ENCODE measurements at places on chromosomes 7 and 10.

DNA sequence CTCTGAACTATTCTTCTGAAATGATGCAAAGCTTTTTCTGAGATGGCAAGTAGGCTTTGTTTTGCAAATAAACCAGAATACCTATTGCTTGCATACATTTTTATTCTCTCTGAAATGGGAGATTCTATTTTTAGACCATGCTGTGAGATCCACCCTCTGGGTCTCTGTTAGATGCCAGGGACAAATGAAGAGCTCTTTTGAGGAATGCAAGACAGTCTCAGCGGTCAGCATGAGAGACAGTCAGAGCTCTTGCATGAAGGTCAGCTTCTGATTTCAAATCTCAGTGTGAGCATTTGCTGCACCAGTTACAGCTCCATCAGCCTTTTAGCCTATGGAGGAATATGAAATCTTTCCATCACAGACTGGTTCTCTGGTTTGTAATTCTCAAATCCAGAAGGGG is 429.9 kb upstream of the KLF6 start:
- H3K27ac ChIP-seq: no peak overlapping the region
- DNase-seq: no peak
- H3K4me3 ChIP-seq: no peak overlapping the region
- peaks cover 2% of the 10 kb centered on the region for H3K4me1 ChIP-seq
- peaks cover 12% of the 10 kb centered on the region for H3K27me3 ChIP-seq
- no peaks in the 10 kb centered on the region for H3K36me3 ChIP-seq

- no peak overlapping the region for H3K27ac ChIP-seq
- H3K4me3 ChIP-seq: no peak overlapping the region
- no peak for DNase-seq
Observed at GRCh38 chr10:51397695-51398094, 301.7 kb downstream of the CSTF2T start.

DNA sequence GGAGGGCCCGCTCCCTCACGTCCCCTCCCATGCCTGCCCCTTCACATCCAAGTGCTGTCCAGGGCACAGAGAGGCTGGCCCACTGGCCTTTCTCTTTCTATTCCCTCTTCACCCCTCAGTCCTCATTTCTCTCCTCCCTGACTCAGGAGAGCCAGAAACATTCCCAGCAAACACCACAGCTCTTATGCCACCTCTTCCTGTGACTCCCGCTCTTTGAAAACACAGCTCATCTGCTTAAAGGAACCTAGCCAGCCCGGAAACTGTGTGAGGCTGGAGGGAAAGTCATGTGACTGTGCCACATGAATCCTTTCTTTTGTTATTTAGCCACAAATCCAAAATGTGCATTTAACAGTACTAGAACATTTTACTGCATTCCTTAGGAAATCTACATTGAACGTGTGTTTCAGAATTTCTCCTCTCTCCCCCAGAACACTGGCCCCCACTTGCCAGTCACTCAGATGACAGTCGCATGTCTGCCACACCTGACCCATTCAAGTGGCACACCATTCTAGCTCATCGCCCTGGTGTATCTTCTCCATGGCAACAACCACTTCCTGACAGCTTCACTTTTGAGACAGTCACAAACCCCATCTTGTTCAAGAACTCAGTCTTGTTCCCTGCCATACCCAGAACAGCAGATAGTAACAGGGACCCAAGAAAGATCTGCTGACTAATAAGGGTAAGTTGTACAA is 42.8 kb downstream of the GRB10 start:
- no peaks in the 10 kb centered on the region for H3K27me3 ChIP-seq
- peaks cover 5% of the 10 kb centered on the region for H3K36me3 ChIP-seq
- DNase-seq: peak; percentile 54
- H3K4me3 ChIP-seq: peak overlapping the region; percentile 6
- peak overlapping the region; percentile 78 for H3K27ac ChIP-seq
- H3K4me1 ChIP-seq: peaks cover 15% of the 10 kb centered on the region

DNA sequence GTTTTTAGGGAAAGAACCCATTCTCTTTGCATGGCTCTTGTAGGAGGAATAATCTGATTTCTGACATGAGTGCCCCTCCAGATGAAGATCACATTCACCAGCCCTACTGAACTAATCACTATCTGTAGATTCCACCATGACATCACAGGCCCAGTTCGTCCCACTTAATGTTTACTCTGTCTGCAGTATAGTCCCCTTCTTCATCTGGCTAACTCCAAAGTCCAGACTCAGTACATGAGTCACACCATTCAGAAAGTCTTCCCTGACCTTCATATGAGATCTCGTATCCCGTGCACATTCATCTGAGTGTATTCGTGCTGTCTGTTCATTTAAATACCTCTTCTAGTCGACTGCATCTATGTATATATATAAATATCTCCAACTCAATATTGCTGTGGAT is 366.5 kb upstream of the AKR1E2 start:
- no peak overlapping the region for H3K27ac ChIP-seq
- H3K36me3 ChIP-seq: no peaks in the 10 kb centered on the region
- no peak overlapping the region for H3K4me3 ChIP-seq

GRCh38 chr7:100613412-100614175 is 1.3 kb downstream of the MOSPD3 start:
- H3K4me3 ChIP-seq: peak overlapping the region; percentile 79
- no peak overlapping the region for H3K27ac ChIP-seq
- H3K36me3 ChIP-seq: no peaks in the 10 kb centered on the region
- no peaks in the 10 kb centered on the region for H3K27me3 ChIP-seq
- H3K4me1 ChIP-seq: peaks cover 10% of the 10 kb centered on the region

- H3K27ac ChIP-seq: no peak overlapping the region
- peaks cover 3% of the 10 kb centered on the region for H3K36me3 ChIP-seq
- no peaks in the 10 kb centered on the region for H3K4me1 ChIP-seq
- no peaks in the 10 kb centered on the region for H3K27me3 ChIP-seq
- no peak for DNase-seq
Observed at GRCh38 chr10:119112056-119112455, 8.1 kb downstream of the DENND10 start.

DNA sequence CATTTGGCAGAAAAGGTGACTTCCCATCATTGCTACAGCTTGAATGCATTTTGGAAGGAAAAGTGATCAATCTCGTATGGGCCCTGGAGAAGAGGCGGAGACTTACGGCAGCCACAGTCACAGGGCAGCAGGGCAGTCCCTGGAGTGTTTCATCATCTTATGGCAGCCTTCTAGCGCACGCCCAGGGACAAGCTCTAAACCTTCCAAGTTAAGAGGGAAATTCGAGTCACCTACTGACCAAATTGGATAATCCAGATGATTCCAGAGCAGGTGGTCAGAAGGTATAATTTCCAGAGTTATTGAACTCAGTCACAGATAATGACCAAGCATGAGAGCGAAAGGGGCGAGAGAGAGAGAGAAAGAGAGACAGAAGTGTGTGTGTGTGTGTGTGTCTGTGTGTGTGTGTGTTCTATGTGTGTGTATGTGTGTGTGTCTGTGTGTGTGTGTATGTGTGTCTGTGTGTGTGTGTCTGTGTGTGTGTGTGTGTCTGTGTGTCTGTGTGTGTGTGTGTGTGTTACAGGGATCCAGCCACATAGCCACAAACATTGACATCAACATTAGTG is 123.7 kb upstream of the ADAM12 start:
- H3K36me3 ChIP-seq: no peaks in the 10 kb centered on the region
- DNase-seq: no peak
- H3K4me1 ChIP-seq: no peaks in the 10 kb centered on the region
- no peak overlapping the region for H3K27ac ChIP-seq
- no peak overlapping the region for H3K4me3 ChIP-seq

DNA sequence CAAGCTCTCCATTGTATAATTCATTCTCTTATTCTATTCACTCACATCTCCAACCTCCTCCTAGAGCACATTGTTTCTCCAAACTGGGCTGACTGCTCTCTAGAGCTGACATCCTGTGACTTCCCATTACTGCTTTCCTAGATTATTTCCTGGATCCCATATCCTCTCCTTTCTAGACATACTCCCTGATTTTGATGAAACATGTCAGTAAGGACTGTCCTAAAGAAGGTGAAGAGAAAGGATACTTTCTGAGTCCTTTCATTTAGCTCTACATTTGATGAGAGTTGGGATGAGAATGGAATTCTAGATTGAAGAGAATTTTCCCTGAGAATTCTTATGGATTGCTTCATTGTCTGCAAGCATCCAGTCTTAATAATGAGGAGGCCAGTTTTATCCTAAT is 78.8 kb downstream of the CNNM2 start:
- peaks cover 3% of the 10 kb centered on the region for H3K36me3 ChIP-seq
- H3K4me3 ChIP-seq: no peak overlapping the region
- no peak for DNase-seq
- no peaks in the 10 kb centered on the region for H3K27me3 ChIP-seq
- peaks cover 7% of the 10 kb centered on the region for H3K4me1 ChIP-seq
- no peak overlapping the region for H3K27ac ChIP-seq

- peaks cover 4% of the 10 kb centered on the region for H3K27me3 ChIP-seq
- H3K4me1 ChIP-seq: no peaks in the 10 kb centered on the region
- H3K27ac ChIP-seq: no peak overlapping the region
- no peak for DNase-seq
- no peaks in the 10 kb centered on the region for H3K36me3 ChIP-seq
- H3K4me3 ChIP-seq: no peak overlapping the region
Observed at GRCh38 chr10:93319096-93319495, 163.0 kb downstream of the MYOF start.

DNA sequence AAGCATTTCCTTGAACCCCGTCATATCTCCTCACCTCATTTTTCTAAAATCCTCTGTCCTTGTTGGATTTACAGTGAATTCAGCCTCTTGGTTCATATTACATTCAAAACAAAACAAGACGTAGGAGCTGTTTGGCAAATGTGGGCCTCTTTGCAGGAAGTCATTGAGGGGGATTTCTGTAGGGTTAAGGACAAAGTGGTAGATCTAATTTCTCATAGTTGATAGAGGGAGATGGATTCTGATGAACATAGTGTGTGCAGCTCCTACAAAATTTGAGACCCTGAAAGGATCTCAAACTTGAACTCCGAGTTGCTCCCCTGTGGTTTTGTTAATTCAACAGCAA is 682 bp downstream of the TBXAS1 start:
- H3K27me3 ChIP-seq: peaks cover 8% of the 10 kb centered on the region
- H3K4me3 ChIP-seq: peak overlapping the region; percentile 51
- no peak for DNase-seq
- H3K27ac ChIP-seq: peak overlapping the region; percentile 1

DNA sequence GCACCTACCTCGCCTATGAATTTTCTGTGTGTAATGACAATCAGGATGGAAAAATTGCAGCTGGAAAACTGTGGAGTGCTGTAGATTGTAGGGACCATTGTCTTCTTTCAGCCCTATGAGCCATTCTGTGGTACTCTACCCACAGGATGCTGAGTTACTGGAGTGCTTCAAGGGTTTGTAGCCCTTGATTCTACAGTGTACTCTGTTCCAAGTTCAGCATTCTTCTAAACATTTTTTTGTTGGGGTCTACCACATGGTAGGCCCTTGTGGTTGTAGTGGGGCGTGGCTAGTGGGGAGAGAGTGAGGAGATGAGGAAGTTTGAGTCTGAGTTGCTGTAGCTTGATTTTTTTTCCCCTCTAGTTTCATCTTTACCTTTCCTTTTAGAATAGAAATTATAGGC is 33.5 kb downstream of the REEP3 start:
- peaks cover 9% of the 10 kb centered on the region for H3K36me3 ChIP-seq
- peak overlapping the region; percentile 72 for H3K27ac ChIP-seq
- peak; percentile 31 for DNase-seq
- peaks cover 26% of the 10 kb centered on the region for H3K4me1 ChIP-seq
- H3K4me3 ChIP-seq: no peak overlapping the region

DNA sequence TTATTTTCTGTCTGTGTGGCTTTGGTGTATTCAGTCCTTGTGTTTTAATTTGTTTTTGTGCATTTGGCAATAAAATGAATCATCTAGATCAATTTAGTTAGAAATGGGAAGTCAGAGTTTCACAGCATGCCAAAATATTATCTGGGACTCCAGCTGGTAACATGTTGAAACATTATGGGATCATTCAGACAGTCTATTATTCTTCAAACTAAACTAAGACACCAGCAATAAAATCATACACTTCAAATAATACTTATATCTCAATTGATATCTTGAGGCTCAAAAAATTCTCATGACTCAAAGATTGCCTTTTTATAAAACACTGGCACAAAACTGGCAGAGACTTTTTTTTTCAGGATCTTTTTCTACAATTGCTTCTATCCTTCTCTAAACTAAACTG is 5.8 kb upstream of the RP9 start:
- H3K4me3 ChIP-seq: no peak overlapping the region
- no peak for DNase-seq
- peaks cover 2% of the 10 kb centered on the region for H3K4me1 ChIP-seq
- no peak overlapping the region for H3K27ac ChIP-seq
- peaks cover 35% of the 10 kb centered on the region for H3K27me3 ChIP-seq

DNA sequence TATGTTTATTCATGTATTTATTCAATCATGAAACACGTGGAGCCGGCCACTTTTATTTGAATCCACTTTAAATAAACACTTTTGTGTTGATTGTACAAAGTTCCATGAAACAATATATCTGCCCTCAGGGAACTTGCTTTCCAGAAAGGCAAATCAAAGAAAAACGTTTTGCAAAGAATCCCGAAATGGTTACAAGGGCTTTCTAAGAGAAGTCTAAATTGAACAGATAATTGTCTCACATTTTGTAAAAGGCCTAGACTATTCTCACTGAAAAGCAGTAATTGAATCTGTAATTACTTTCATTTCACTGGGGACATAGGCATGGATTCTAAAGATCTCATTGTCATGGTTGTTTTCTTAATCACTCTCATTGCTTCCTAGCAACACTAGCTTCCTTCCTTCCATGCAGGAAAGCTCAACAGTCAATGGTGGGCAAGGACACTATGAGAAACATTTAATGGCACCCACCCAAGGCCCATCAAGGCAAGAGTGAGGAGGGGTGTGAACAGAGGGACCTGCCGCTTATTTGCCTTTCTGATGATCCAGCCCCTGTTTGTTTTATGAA is 622.4 kb upstream of the C7orf33 start:
- H3K4me3 ChIP-seq: no peak overlapping the region
- no peaks in the 10 kb centered on the region for H3K27me3 ChIP-seq
- H3K4me1 ChIP-seq: no peaks in the 10 kb centered on the region
- no peaks in the 10 kb centered on the region for H3K36me3 ChIP-seq
- DNase-seq: no peak
- no peak overlapping the region for H3K27ac ChIP-seq

DNA sequence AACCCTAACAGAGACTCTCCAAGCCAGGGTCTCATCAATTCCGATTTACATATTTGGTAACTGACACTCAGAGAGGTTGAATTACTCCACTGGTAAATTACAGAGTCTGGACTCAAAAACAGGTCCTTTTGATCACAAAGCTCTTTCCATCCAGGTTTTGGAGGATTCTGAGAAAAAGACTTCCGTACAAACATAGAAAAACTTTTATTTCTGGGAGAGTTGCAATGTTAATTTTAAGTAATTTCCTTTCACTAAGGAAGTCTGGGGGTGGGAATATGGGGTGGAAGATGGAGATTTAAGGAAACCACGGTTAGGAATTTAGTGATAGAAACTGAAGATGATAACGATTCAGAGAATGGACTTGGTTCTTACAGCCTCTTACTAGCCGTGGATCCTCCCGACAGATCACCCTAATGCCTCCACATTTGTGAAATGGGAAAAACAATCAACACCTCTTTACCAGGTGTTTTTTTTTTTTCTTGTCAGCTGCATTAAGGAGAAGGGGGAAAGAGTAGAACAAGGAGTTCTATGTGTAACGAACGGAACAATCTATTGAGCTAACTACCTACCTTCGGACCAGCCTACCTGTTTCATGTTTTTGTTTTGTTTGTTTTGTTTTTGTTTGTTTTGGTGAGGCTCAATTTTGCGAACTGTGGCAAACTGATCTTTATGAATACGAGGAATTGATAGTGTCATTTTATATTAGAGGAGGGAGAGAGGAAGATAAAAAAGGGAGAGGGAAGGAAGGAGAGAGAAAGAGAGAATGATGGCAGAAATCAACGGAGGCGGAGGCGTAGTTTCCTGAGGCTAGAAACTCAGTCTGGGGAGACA is 1.7 kb upstream of the RBM20 start:
- DNase-seq: no peak
- peaks cover 78% of the 10 kb centered on the region for H3K27me3 ChIP-seq
- H3K27ac ChIP-seq: no peak overlapping the region
- peak overlapping the region; percentile 62 for H3K4me3 ChIP-seq

Data from activated naive CD8-positive, alpha-beta T cell treated with anti-CD3 and anti-CD28 coated beads for 36 hours (primary cell).